Activated CD4-positive, alpha-beta T cell treated with anti-CD3 and anti-CD28 coated beads, Interleukin-2, amount 50 U/mL, for 1 hour (primary cell): ENCODE measurements at places on chromosomes 2 and 18.

DNA sequence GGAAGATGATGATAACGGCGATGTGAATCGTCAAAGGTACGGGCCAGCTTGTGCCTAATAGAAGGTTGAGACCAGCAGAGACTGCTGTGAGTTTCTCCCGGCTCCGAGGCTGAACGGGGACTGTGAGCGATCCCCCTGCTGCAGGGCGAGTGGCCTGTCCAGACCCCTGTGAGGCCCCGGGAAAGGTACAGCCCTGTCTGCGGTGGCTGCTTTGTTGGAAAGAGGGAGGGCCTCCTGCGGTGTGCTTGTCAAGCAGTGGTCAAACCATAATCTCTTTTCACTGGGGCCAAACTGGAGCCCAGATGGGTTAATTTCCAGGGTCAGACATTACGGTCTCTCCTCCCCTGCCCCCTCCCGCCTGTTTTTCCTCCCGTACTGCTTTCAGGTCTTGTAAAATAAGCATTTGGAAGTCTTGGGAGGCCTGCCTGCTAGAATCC, 3.0 kb downstream of the FZD7 start:
- DNase-seq: no peak

DNA sequence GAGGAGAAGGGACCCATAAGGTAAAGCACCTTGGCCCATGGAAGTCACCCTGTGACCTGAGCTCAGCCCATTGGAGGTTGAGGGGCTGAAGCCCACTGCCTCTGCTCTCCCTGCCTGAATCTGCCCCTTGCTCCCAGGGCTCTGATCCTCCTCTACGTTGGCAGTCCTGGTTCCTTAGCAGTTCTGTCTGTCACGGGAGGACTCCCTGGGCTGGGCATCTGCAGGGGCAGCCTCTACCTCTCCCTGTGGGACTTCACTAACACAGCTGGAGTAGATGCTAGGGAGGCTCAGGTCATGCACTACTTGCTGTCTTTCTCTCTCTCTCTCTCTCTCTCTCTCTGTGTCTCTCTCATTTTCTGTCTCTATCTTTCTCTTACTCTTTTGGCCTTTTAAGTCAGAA, 8.7 kb downstream of the GYPC start:
- no peak for DNase-seq

DNA sequence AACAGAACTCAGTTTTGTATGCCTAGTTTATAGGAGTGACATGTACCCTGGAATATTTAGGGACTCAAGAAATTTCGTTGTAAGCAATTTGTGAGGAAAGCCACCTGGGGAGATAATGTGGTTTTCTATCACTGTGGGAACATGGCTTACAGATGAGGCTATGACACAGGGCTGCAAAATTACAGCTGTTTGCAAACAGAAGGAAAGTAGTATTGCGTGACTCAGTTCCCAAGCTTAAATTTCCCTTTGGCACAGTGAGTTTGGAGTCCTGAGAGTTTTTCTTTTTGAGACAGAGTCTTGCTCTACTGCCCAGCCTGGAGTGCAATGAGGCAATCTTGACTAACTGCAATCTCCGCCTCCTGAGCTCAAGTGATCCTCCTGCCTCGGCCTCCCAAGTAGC, 149.8 kb downstream of the MYO5B start:
- no peak for DNase-seq

- no peak for DNase-seq
Measured at GRCh38 chr2:31054842-31055388, 83.3 kb downstream of the GALNT14 start.

DNA sequence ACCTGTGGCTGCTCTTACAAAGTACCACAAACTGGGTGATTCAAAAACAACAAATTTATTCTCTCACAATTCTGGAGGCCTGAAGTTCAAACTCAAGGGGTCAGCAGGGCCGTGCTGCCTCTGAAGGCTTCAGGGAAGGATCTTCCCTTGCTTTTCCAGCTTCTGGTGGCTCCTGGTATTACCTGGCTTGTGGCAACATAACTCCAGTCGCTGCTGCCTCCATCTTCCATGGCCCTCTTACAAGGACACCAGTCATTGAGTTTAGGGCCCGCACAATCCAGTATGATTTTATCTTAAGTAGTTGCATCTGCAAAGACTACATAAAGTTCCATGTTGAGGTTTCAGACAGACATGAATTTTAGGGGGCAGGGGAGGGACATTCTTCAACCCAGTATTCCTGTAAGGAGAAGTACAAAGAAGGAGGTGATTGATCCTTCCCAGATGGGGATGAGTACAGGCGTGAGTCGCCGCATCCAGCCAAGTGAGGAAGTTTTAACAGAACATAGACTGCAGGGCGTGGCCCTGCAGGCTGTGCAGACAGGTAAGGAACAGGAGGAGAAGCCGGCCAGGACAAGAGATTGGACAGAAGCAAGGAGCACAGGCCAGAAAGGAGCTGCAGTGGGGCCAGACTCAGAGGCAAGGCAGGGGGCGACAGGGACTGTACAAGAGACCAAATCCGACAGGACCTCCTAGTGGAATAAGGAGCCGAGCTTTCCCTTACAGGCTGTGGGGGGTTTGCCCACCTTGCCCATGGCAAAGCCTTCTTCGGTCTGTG, 44.4 kb upstream of the BZW1 start:
- DNase-seq: no peak

GRCh38 chr2:143942486-143942885, 577.4 kb downstream of the ZEB2 start:
- no peak for DNase-seq

GRCh38 chr2:217947383-217948350, 55.1 kb downstream of the TNS1 start:
- DNase-seq: no peak

- DNase-seq: no peak
Measured at GRCh38 chr2:9532421-9532820, 23.2 kb downstream of the ADAM17 start.

- DNase-seq: no peak
Measured at GRCh38 chr2:3293221-3293620, 84.4 kb downstream of the EIPR1 start.

GRCh38 chr2:25355270-25355669, 13.5 kb upstream of the DNMT3A start:
- no peak for DNase-seq

- no peak for DNase-seq
Measured at GRCh38 chr18:44777457-44778192, 96.9 kb downstream of the SETBP1 start.

GRCh38 chr2:232931636-232932035, 61.6 kb downstream of the SNORC start:
- no peak for DNase-seq
